ENCODE measurements at places on chromosomes 16 and 17.

DNA sequence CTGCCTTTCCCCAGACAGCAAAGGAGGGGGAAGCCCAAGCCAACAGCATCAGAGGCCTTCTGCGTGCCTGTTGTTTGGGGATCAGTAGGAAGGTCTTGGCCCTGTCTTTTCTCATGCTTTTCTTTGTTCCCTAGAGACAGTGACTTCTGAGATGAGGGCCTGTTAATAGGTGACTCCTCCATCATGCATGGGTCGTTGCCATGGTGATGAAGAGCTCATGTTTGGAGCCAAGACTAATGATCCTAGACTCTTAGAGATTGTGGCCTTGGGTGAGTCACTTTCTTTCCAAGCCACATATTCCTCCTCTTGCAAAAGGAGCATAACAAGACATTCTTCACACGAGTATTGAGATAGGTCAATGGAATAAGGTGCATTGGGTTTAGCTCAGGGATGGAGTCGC is 201.1 kb upstream of the ASIC2 start:
- DNase-seq, result no peak

DNA sequence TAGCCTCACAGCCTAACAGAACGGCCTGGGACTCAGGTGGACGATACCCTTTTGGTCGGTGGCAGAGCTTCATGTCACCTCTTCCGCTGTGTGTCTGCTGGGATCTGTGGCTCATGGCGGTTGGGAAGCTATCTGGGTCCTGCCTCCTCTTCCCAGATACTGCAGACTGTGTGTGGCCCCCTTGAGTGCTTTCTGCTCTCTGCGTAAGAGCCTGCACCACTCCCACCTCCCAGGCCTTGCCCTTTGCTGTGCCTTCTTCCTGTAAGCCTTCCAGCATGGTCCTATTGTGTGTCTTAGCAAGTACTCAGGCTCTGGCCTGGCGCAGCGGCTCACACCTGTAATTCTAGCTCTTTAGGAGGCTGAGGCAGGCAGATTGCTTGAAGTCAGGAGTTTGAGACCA is 17.5 kb upstream of the ADCY7 start:
- DNase-seq, result no peak

DNA sequence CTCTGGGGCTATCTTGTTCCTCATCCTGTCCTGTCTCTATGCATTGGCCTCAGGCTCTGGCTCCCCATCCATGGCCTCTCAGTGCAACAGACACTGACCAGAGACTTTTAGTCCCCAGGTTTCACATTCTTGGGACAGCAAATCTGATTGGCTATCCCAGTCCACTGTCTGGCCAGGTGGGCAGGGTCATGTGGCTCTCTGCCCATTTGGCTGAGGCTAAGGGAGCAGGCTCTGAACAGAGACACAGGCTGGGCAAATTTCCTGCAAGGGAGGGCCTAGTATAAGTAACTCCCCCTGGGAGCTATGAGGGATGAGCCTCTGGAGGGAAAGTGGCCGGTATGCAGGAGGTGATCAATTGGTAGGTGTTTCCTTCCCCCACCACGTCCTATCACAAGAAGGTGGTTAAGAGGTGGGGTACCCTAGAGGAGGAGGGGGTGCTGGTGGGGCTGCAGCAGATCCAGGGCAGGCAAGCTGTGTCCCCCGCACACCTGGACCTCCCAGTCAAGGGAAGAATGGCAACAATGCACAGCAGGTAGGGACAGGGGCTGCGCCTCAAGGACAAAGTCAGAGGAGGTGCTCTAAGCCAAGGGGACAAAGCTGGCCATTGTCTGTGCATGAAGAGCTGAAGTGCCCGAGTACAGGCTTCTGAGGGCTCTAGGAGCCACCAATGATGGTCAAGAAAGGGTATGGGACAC is 13.2 kb downstream of the XYLT2 start:
- DNase-seq, result no peak

DNA sequence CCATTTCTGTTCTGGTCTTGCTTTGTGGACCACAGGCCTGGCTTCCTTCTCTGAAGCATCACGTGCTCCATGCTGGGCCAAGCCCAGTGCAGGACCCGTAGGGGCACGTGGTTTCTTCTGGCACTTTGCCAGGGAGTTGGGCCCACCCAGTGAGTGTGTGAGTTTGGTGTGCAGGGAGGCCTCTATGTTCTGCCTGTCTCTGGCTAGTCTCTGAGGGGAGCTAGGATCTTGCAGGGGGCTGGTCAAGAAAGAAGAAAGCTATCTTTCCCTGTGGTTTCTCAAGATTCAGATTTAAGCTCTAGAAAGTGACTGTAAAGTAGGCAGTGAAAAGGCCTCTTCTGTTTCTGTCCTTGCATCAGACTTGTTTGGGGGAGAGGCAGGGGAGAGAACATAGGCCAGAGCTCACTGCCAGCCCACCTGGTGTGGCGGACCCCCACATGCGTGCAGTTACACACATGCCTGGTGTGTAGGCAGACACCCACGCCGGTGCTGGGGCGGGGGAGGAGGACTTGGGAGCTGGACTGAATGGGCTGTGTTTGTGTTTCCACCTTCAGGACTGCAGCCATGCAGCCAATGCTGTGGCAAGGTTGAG is 11.8 kb downstream of the LASP1 start:
- DNase-seq, result no peak

GRCh38 chr16:75250809-75251279 is 580 bp downstream of the BCAR1 start:
- DNase-seq, result no peak

DNA sequence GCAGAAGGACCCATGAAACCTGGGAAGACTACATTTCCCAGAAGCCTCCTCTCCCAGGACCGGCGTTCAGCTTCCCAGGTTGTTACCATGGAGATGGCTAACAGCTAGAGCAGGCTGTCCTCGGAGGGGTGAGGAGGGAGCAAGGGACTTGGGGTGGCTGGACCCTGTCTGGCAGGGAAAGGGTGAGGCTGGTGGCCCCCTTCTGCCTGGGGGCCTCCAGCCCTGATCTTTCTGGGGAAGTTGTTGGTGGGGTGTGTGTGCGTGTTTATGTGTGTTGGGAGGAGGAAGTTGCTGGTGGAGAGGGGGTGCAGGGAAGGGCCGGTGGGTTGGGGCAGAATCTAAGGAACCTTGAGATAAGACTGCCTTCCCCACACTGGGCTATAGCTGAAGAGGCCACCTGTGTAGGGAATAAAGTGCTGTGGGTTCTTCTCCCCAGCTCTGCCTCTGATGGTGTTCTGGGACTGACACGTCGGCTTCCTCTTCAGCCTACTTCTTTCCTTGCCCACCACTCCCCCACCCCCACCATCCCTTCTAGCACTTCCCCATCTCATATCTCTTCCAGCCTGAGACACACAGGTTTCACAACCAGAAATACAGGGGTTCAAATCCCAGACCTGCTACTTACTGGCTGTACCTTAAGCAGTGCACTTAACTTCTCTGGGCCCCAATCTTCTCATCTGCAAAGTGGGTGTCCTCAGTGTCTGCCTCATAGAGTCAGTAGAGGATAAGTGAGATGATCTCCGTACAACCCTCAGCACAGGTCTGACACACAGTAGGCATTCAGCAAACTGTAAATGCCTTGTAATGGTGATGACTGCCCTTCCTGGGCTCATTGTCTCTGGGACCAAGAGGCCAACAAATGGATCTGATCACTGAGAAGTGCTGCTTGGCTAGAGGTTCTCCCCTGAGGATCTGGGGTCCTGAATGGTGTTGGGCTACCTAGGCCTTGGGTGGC is at the start of gene DRC7:
TSS of gene DRC7 (plus strand) at position 82 of the 955 bp plus-strand sequence. CDS start 3,144 bp downstream, outside the sequence.
- no peak for DNase-seq

DNA sequence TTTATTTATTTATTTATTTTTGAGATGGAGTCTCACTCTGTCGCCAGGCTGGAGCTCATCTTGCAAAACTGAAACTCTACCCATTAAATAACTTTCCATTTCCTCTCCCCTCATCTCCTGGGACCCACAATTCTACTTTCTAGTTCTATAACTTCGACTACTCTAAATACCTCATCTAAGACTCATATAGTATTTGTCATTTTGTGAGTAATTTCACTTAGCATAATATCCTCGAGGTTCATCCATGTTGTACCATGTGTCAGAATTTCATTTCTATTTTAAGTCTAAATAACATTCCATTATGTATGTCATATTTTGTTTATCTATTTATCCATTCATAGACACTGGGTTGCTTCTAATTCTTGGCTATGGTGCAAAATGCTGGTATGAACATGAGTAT is 5.1 kb upstream of the NT5M start:
- DNase-seq, result no peak
